ENCODE measurements at places on chromosomes 16 and 17. TPM values are rescaled to one million over a fixed set of nuclear protein-coding genes. Genes with fewer than 3 reads are reported as not detected.

Gene LRRC36
- not detected for polyA plus RNA-seq

Gene CMTM2
- polyA plus RNA-seq = 0.85 TPM

Gene CDH8
- polyA plus RNA-seq = not detected

Gene MAF
- polyA plus RNA-seq = 0.93 TPM

Gene GRIN2A
- not detected for polyA plus RNA-seq

DNA sequence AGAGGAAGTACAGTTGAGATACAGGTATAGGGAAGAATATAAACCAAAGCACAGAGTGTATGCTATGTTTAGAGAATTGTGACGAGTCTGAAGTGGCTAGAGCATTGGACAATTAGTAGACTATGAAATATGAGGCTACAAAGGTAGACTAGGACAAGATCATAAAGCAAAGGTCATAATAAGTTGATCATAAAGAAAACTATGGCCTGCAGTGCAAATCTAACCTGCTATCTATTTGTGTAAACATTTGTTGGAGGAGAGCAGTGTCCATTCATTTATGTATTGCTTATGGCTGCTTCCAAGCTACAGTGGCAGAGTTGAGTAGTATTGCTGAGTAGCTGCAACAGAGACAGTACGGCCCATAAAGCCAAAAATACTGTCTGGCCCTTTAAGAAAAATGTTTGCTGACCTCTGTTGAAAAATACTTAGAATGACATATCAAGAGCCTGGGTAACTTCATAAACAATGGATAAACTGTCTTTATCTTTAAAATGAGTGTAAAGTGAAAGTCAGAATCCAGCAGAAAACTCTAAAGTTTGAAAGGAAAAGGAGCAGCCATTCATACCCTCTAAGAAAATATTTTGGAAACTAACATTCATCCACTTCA lies 14.5 kb upstream of the OR1E2 start:
- H3K27ac ChIP-seq = no peak overlapping the region
- H3K4me1 ChIP-seq = no peaks in the 10 kb centered on the region
- no peaks in the 10 kb centered on the region for H3K36me3 ChIP-seq
- no peak overlapping the region for H3K4me3 ChIP-seq

DNA sequence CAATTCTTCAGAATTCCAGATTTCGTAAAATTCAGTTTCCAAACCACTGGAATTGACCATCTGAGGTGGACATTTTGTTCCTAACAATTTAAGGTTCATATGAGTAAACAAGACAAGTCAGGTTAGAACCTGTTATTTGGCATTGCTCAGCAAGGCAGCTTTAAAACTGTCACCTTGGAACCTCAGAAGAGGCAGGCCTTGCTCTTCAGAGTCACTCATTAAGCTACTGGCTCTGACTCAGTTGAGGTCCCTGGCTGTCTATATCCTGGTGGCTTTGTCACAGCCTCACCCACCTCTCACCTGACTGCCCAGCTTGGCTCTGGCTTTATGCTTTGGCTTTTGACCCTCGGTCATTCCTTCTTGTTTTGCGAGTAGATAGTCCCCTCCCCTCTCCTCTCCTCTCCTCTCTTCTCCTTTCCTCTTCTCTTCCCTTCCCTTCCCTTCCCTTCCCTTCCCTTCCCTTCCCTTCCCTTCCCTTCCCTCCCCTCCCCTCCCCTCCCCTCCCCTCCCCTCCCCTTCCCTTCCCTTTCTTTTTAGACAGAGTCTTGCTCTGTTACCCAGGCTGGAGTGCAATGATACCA lies 238.4 kb downstream of the SHISA9 start:
- peaks cover 2% of the 10 kb centered on the region for H3K27me3 ChIP-seq
- H3K36me3 ChIP-seq = no peaks in the 10 kb centered on the region
- H3K27ac ChIP-seq = no peak overlapping the region
- DNase-seq = no peak
- H3K4me1 ChIP-seq = no peaks in the 10 kb centered on the region

GRCh38 chr16:47069841-47070584 lies 73.7 kb downstream of the NETO2 start:
- no peak for DNase-seq
- H3K27ac ChIP-seq = no peak overlapping the region
- H3K36me3 ChIP-seq = no peaks in the 10 kb centered on the region
- H3K27me3 ChIP-seq = peaks cover 3% of the 10 kb centered on the region
- no peak overlapping the region for H3K4me3 ChIP-seq

GRCh38 chr17:27862004-27862403 lies 31.2 kb downstream of the LYRM9 start:
- no peak overlapping the region for H3K27ac ChIP-seq
- H3K4me1 ChIP-seq = no peaks in the 10 kb centered on the region
- H3K27me3 ChIP-seq = peaks cover 4% of the 10 kb centered on the region
- peaks cover 4% of the 10 kb centered on the region for H3K36me3 ChIP-seq
